Uterus (tissue), 4 donors: ENCODE measurements at places on chromosomes 1 and 21. TPM values are rescaled to one million over a fixed set of nuclear protein-coding genes. Genes with fewer than 3 reads are reported as not detected.

CXADR gene
- 29.9 TPM for total RNA-seq

DNA sequence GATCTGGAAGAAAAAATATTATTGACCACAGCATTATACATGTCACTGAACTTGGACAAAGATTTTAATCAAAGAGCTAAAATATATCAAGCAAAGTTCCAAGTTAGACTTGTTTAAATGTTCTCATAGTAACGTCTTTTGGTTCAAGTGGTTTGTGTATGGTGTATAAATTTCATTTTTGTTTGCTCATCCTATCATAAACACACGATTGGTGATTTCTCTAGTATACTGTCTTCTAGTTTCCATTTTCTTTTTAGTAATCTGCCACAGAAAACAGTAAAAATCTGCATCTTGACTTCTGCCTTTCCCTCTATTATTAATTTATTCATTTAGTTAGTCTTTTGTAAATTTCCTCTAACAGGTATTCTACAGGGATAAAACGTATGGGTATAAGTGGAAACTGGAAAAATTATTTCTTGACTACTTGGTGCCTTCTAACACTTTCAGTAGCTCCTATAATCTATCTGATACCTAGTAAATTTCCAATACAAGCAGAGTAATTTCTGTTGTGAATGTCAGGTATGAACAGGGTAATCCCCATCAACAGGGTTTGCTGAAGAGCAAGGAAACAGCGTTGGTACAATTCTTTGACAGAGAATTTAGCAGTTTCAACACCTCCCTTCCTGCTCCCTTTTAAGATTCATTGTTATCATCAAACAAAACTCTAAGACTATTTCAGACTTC lies 268.0 kb downstream of the PTPRC start:
- H3K27me3 ChIP-seq, result no peaks in the 10 kb centered on the region
- no peak overlapping the region for H3K27ac ChIP-seq
- H3K36me3 ChIP-seq, result no peaks in the 10 kb centered on the region
- no peak overlapping the region for H3K4me3 ChIP-seq
- H3K4me1 ChIP-seq, result no peaks in the 10 kb centered on the region
- no peak for DNase-seq

- no peak for DNase-seq
- H3K4me3 ChIP-seq, result no peak overlapping the region
- no peaks in the 10 kb centered on the region for H3K4me1 ChIP-seq
- H3K27ac ChIP-seq, result no peak overlapping the region
These were observed 11.9 kb downstream of the F5 start for GRCh38 chr1:169574336-169574735.

DNA sequence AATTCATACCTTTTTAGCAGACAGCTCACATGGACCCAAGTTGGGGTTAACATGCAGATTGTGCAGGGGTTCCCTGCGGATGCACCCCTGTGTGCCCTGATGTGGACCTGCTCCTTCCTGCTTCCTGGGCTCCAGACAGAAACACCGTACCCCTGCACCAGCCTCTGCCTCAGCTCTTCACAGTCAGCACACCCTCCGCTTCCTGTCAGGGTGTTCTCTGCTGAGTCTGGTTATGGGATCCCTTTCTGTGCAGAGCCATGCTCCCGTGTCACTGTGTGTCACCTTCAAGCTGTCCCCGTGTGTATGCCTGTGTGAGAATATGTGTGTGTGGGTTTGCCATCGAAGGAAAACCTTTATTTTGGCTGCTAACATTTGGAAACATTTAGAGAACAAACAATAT lies 48.7 kb upstream of the KCNJ15 start:
- DNase-seq, result no peak
- H3K27ac ChIP-seq, result no peak overlapping the region
- H3K4me1 ChIP-seq, result no peaks in the 10 kb centered on the region
- no peaks in the 10 kb centered on the region for H3K27me3 ChIP-seq
- H3K36me3 ChIP-seq, result no peaks in the 10 kb centered on the region
- H3K4me3 ChIP-seq, result no peak overlapping the region

GRCh38 chr1:42777852-42778251 lies 6.9 kb upstream of the TMEM269 start:
- no peak for DNase-seq
- H3K4me3 ChIP-seq, result no peak overlapping the region
- H3K27ac ChIP-seq, result no peak overlapping the region
- H3K4me1 ChIP-seq, result no peaks in the 10 kb centered on the region
- no peaks in the 10 kb centered on the region for H3K27me3 ChIP-seq
- H3K36me3 ChIP-seq, result no peaks in the 10 kb centered on the region

- no peaks in the 10 kb centered on the region for H3K4me1 ChIP-seq
These were observed 9.4 kb downstream of the UBASH3A start for GRCh38 chr21:42413093-42413492.
